ENCODE measurements at places on chromosomes 12 and 14.
A peak's percentile ranks its signal among the peaks of the same experiment; 100 is the strongest.

DNA sequence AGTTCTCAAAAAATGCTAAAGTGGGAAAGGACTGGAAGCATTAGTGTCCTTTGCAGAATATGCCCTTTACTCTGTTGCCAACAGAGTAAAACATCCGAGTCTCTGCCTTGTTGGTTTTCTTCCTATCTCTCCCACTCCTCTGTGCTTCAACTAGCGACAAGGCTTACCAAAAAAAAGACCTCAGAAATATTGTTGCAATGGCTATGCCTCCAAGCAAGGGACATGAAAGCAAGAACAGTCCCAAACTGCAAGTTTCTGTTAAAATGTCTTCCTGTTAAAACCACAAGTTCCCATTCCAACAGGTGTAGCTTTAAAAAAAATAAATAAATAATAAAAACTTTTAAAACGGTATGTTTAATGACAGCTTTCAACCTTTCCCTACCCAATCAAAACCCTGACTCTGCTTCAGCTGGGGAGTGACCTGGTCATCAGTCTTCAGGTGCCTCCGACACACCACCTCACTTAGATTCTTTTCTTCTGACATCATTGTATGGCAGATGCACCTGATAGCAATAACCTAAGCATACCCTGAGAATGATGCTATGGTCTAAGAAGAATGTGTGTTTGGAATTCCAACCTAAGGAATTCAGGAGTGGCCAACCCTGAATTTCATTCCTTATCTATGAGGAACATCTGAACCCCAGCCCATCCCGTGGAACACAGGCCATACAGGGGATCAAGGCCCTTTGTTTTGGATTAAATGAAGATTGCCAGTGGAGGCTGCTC lies 81.0 kb downstream of the RPS29 start:
- no peak for DNase-seq

GRCh38 chr12:23753628-23754365 lies 195.7 kb downstream of the SOX5 start:
- DNase-seq = no peak

DNA sequence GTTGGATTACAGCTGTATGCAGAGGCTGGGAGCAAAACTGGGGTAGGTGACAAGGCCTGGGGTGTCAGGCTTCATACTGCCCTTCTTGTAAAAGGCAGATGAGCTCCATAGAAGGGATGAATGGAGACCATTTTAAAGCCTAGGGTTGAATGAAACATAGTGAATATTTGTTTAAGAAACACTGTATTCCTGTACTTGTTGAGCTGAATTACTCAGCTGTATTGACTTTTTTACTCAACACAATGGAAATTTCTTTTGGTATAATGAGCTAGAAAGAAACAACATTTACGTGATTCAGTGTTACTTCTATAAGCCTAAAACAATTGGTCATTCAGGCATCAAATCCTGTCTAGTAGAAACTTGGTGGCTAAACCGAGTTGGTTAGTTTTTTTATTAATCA lies 14.1 kb downstream of the ATP6V0A2 start:
- no peak for DNase-seq

GRCh38 chr14:77086017-77086727 lies 11.9 kb upstream of the CIPC start:
- no peak for DNase-seq

- DNase-seq = no peak
Observed at GRCh38 chr14:55749946-55750345, 169.9 kb downstream of the KTN1 start.

DNA sequence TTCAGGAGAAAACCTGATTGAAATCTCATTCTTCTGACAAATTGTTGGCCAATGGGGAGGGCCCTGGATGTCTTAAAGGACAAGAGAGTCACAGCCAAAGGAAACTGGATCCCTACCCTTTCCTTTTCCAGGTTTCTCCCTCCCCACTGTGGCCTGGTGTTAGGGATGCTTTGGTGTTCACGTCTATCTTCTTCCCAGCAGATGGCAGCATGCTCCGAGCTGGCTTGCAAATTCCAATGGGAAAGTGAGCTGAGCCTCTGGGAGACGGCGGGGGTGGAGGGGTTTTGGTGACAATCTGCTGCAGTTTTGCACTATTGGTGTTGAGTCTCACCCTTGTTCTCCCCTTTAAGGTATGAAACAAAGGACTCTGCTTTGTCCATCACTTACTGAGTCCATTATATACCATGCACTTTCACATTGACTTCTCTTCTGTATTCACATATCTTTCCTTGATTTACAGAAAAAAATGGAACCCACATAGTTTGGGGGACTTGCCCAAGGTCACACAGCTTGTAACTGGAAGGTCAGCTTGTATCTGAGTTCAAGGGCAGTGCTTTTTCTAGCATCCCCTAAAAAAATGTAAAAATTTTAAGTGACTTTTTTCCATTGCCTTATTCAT lies 39.3 kb downstream of the CCDC177 start:
- DNase-seq = no peak

GRCh38 chr12:57142121-57142520 lies 5.3 kb downstream of the LRP1-AS start:
- no peak for DNase-seq

DNA sequence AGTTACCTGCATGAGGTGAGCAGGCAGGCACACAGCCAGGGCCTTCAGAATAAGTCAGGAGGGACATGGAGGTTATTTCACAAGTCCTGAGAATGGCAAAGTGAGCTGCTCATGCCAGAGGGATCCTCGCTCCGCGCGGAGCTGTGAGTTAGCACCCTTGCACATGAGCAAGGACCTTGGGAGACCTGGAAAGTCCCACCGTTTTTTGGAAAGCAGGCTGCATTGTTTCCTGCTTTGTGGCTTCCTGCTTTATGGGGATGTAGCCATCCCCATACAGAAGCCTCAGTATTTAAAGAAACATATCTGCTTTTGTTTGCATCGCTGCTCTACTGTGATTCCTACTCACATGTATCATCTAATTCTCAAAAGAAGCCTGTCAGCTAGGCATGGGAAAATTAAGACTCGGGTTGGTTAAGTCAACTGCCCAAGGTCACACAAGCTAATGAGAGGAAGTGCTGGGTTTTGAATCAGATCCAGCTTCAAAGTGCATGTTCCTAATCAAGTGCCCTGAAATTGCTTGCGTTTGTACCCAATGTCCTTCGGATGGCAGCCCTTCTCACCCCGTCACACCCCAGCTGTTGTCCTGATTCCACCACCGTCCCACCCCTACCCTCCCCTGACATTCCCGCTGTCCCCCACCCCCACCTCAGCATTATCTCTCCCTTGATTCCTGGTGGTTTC lies 106.2 kb downstream of the CRACR2A start:
- no peak for DNase-seq

- DNase-seq = no peak
Observed at GRCh38 chr14:103091883-103092222, 2.7 kb upstream of the EXOC3L4 start.

DNA sequence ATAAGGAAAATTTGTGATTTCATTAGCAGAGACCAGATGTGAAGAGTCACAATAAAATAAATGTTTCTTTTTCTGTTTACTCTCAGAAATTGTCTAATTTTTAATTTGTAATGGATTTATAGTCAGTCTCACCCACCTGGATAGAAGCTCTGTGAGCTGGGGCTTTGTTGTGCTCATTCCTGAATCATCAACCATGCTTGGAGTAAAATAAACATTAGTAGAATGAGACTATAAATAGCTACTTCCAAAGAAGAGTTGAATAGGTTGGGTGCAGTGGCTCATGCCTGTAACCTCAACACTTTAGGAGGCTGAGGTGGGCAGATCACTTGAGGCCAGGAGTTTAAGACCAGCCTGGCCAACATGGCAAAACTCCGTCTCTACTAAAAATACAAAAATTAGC lies 185.3 kb upstream of the FBXO33 start:
- no peak for DNase-seq

DNA sequence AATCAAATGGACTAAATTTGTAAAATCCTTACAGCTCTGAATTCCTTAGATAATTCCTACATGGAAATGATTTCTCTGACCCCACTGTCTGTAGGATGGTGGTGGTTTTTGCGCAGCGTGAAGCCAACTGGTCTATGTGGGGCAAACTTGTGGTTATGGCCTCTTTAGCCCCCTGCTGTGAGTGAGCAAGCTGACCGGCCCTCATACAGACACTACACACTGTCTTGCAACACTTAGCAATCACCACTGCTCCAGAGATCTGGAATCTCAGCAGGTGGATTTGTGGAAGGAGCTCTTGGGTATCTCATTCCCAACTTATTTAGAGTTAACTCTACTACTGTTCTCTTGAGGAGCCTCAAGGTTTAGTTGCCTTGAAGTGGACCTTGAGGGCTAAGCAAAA lies 70.2 kb downstream of the SCN8A start:
- DNase-seq = no peak

GRCh38 chr14:24094841-24095270 lies 745 bp downstream of the PCK2 start:
- DNase-seq = no peak

DNA sequence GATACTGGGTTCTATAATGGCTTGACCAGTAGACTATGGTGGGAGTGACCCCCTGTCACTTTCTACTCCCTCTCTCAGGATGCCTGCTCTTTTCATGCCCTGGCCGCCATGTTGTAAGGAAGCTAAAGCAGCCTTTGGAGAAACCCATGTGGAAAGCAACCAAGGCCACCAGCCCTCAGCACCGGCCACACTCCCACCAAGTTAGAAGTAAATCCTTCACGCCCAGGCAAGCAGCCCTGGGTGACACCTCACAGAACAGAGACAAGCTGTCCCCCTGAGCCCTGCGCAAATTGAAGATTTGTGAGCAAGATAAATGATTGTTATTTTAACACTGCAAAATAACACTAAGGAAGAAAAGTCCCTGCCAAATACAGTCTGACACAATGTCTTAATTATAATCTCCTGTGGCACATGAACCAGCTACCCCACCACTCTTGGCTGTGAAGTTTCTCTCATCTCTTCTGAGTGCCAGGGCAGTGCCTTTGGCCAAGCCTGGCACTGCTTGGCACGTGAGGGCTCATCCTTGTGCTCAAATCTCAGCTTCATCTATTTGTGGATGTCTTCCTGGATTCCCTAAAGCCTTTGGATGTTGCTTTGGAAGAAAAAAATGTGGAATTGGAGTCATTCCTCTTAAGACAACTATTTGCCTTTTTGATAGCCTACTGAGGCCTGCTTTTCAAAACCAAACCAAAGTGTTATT lies 39.2 kb upstream of the PIWIL1 start:
- no peak for DNase-seq

- DNase-seq = no peak
Observed at GRCh38 chr12:49014547-49014946, 4.0 kb downstream of the PRKAG1 start.

DNA sequence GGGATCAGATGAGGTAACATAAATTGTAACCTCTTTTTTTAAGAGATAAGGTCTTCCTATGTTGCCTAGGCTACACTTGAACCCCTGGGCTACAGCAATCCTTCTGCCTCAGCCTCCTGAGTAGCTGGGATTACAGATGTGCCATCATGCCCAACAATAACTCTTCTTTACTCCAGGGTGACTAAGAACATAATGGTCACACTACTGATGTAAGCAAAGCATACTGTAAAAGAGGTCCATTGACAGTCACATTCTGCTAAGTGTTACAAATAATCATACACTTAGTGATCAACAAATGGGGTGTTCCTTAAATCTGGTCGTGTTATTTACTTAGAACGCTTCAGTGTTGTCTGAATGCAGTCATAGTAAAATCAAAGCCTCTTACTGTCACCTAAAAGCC lies 68.9 kb downstream of the EPS8 start:
- no peak for DNase-seq

- DNase-seq = no peak
Observed at GRCh38 chr12:91655966-91656365, 473.3 kb upstream of the DCN start.

- DNase-seq = peak; percentile 85
Observed at GRCh38 chr14:105292826-105293711, 7.7 kb downstream of the BRF1 start.

DNA sequence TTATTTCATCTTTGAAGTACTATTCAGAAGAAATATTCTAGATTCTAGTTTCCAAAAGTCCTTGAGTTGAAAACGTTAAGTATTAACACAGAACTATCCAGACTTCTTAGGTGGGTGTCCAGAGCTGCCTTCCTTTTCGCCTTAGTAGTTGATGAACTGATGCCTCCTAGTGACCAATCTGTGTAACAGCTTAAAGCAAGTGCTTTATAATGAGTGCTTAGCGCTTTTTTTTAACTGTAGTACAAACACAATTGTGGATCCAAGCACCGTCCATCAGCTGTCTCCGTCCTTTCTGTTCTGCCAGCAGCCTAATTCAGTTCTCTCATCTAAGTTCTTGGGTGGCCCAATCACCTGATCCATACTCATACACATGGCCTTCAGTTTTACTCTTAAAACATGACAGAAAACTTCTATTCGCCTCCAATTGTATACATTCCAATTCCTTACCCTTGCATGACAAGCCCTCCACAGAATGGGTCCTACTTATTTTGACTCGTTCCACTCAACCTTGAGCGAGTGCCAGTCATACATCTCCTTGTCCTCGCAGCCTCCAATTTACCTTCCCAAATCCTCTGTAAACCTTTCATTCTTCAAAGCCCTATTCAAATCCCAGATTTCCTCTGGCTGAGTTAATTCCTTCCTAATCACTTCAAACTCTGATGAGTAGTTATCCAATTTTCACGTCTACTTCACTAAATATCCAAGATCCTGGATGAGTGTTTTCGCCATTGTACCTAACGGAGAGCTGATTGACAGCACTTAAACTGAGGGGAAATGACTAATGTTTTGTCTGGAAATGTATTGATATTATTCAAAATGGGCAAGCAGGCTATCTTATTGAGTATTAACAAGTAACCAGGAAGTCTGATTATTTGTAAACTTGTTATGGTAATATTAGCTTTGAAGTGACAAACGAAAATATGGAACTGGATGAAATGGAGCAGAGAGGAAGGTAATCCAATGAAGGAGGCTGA lies 5.8 kb upstream of the PHLDA1 start:
- DNase-seq = peak; percentile 72

GRCh38 chr12:124347335-124347734 lies 52.4 kb downstream of the RFLNA start:
- no peak for DNase-seq

GRCh38 chr12:124049451-124050094 lies 76.6 kb downstream of the ZNF664 start:
- DNase-seq = peak; percentile 60

DNA sequence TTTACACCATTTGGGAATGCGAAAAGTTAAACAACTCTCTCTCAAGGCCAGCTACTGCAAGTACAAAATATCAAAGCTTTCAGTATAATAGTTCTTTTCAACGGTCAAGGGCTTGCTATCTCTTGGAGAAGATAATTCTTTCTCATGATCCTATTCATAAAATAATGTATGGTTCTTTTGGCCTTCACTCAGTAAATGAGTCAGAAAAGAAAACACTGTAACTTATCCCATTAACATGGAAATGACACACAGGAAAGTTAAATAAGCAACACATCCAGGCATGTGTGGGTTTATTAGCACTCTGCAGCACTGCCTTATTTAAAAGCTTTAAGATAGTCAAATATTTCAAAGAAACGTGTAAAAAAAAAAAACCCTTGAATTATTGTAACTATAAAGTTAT lies 36.9 kb downstream of the ZFC3H1 start:
- DNase-seq = no peak

All from hematopoietic multipotent progenitor cell (in vitro differentiated cells).